ENCODE measurements at places on chromosomes 4 and X.
A peak's percentile ranks its signal among the peaks of the same experiment; 100 is the strongest.

DNA sequence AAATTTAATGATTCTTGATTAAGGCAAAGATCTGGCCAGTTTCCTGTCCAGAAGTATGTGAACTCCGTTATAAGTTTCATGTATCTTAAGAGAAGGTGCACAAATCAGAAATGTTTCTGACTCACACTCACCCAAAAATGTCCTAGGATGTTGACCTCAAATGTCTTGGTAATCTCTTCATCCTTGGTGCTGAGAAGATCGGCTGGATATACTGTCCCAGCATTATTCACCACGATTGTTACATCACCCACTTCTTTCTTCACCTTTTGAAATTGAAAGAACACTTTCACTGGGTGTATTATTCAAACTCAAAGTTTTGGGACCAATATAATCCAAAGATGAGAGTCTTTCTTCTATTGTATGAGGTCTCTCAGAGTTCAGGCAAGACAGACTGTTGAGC is 5.7 kb downstream of the HSD17B13 start:
- no peak for DNase-seq

- peak; percentile 19 for DNase-seq
These were observed 17.8 kb upstream of the PAGE2B start for GRCh38 chrX:55056820-55057674.

DNA sequence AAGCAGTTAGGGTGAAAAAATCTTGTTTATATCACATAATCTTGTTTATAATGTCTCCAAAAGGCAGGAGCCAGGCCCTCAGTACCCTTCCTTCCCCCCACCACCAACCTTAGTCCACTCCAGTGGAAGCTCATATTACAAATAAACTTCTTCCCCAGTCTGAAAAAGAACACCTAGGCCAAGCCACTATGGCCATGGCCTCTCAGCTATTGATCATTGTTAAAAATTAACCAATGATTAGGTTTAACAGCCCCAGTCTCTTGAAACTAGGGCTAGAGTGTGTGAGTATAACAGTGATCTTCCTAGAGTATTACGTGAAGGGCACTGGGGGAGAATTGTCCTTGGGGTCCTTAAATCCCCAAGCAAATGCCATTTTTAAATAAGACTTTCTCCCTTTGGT is 411.9 kb upstream of the EDA2R start:
- DNase-seq: no peak

DNA sequence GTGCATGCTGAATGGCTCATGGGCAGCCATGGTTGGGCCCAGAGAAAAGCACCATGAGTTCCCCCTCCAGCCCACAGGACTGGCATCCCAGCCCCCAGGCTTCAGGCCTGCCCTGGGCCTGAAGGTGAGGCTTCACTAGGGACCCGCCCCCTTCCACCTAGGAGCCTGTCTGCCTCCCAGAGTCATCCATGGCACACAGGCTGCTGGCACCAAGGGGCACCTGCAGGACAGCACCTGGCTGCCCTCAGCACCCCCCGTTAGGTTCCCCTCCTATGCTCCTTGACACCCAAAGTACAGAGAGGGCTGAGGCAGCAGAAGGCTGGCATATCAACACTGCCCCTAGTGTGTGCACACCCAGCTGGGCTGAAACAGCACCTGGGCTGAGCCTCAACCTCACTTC is 566.7 kb upstream of the PCDH7 start:
- no peak for DNase-seq

DNA sequence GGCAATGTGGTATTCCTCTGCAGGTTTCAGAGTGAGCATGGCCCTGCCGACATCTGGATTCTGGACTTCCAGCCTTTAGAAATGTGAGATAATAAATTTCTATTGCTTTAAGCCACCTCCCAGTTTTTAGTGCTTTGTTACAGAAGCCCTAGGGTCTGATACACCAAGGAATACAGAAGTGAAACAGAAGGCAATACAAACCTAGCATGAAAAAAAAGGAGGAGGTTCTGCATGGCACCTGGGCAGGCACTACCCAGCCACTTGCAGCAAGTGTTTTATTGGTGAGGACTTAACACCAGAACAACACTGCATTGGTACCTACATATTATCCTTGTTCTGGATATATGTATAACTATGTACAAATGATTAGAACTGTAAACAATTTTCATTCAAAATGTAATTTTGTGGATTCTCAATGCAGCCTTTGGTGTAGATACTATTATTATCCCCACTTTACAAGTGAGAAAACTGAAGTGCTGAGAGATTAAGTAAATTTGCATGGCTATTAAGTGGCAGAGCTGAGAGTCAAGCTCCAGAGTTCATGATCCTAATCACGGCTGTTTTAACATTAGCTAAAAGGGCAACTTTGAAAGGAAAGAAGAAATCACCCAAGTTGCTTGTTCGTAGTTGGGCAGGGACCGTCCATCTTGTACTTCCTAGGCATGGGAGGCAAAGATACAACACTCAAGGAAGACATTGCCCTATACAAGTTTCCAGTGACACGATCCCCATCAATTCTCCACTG is 71.8 kb downstream of the IL21 start:
- DNase-seq: no peak

DNA sequence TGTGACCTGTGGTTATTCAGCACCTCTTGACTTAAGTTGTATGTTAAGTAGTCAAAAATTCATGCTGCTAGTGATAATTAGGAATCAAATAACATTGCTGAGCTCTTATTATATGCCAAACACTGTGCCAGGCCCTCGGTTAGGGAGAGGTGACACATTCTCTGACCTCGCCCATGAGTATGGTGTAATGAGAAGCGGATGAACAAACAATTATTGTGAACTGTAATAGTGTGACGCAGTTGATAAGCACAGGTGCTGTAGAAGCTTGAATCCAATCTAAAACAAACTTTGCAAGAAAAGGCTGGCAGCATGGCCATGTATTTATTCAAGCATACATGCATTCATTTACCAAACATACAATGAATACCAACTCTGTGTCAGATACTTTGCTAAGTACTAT is 303.5 kb upstream of the HS3ST1 start:
- no peak for DNase-seq

- DNase-seq: peak; percentile 56
These were observed 762 bp downstream of the PIGA start for GRCh38 chrX:15334561-15334960.

DNA sequence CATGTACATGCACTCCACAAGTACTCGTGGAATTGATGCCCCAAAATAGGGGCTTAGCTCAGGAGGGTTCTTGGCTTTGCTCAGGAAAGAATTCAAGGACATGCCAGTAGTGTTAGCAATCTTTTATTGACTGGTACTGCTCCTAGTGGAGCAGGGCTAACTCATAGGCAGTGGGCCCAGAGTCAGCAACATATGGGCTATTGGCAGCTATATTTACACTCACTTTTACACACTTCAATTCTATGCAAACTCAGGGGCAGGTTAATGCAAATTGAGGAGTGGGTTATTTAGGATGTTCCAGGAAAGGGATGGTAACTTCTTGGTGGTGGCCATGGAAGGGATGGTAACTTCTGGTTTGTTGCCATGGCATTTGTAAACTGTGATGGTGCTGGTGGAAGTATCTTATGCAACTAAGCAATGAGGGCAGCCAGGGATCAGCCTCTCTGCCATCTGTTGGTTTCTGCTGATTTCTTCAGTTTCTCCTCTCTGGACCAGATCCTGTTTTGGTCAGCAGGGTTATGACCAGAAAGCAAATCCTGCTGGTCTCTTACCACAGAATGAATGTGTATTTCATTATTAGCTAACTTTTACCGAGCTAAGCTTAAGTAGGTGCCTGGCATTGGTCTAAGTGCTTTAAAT is 69.2 kb upstream of the FAT1 start:
- no peak for DNase-seq

- no peak for DNase-seq
These were observed 24.6 kb upstream of the SORCS2 start for GRCh38 chr4:7167706-7168105.

- DNase-seq: no peak
These were observed 49.6 kb downstream of the LAMP2 start for GRCh38 chrX:120419463-120419862.

- no peak for DNase-seq
These were observed 25.6 kb upstream of the MXD4 start for GRCh38 chr4:2287594-2287915.

GRCh38 chrX:49951524-49952193 is 29.3 kb downstream of the CLCN5 start:
- DNase-seq: no peak

GRCh38 chr4:105633241-105633640 is 75.2 kb downstream of the INTS12 start:
- no peak for DNase-seq

GRCh38 chr4:112053825-112054350 is 91.4 kb upstream of the FAM241A start:
- DNase-seq: no peak

GRCh38 chr4:182085051-182085480 is 158.1 kb upstream of the TENM3 start:
- no peak for DNase-seq

GRCh38 chr4:76306882-76307659 is 538 bp downstream of the STBD1 start:
- peak; percentile 61 for DNase-seq

DNA sequence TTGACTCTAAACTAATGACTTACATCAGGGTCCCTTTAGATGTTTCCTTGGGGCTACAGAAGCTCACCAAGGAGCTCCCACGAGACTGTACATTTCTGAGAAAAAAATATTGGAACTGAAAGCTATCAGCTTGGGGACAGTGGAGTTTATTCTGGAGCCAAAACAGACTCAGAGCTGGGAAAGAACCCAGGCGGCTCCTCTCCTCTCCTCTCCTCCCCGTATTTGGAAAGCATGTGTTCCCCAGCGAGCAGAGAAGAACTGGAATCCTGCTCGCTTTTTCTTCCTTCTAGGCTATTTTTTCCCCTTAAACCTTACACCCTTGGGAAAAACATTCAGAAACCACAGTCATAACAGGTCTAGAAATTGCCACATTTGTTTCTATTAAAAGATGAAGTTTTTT is 4.3 kb upstream of the MAP7D3 start:
- no peak for DNase-seq

DNA sequence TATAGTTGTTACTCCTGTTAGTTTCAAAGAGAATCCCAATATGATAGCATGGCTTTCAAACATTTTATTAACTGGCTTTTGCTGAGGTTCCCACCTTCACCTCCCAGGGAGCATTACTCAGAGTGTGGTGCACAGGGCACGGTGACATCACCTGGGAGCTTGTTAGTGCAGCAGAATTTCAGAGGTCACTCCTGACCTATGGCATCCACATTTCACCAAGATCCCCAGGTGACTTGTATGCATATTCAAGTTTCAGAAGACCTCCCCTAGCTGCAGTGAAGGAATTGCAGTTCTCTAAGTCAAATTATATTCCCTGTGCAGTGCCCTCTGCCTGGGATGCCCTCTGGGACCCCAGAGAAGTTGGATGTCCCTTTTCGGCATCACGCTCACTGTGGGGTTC is 29.7 kb upstream of the LNX1 start:
- no peak for DNase-seq

GRCh38 chr4:52052475-52052780 is 1.3 kb downstream of the SPATA18 start:
- DNase-seq: peak; percentile 68

- peak; percentile 51 for DNase-seq
These were observed 363.1 kb upstream of the HS3ST1 start for GRCh38 chr4:11791797-11792196.

GRCh38 chr4:103664436-103665075 is 55.2 kb downstream of the TACR3 start:
- no peak for DNase-seq

GRCh38 chrX:1411326-1411725 is 19.4 kb upstream of the SLC25A6 start:
- no peak for DNase-seq

- no peak for DNase-seq
These were observed 3.8 kb upstream of the ZIC3 start for GRCh38 chrX:137562096-137562495.

DNA sequence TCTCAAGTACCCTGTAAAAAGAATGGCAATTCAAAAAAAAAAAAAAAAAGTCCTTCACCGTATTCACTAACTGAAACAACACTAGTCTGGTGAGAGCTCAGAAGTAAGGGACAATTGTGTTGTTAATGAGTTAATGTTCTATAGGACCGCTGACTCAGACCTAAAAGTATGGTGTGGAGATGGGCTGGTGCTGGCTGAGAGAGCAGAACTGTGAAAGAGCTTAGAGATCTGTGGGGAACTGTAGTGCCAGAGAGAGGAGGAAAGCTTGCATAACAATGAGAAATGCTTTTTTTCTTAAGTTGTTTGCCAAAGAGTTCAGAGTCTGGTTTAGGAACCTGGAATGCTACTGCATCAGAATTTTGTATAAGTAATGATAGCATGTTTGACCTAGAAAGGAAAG is 65.1 kb downstream of the LHFPL1 start:
- DNase-seq: no peak

DNA sequence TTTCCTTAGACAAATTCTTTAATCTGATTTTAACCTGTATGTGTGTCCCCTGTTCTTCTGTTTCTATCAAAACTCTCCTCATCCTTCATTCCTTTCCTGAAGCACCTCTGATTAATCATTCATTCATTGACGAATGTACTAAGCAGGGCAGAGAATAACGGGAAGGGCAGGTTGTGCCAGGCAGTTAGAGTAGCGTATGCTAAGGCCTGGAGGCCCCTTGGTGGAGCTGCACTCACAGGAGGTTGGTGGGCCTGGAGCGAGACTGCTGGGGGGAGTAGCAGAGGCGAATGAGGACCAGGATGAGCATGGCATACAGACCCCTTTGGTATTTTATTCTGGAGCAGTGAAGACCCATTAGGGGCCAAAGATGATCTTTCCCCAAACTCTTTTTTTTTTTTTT is 22.5 kb downstream of the PTTG2 start:
- DNase-seq: no peak

DNA sequence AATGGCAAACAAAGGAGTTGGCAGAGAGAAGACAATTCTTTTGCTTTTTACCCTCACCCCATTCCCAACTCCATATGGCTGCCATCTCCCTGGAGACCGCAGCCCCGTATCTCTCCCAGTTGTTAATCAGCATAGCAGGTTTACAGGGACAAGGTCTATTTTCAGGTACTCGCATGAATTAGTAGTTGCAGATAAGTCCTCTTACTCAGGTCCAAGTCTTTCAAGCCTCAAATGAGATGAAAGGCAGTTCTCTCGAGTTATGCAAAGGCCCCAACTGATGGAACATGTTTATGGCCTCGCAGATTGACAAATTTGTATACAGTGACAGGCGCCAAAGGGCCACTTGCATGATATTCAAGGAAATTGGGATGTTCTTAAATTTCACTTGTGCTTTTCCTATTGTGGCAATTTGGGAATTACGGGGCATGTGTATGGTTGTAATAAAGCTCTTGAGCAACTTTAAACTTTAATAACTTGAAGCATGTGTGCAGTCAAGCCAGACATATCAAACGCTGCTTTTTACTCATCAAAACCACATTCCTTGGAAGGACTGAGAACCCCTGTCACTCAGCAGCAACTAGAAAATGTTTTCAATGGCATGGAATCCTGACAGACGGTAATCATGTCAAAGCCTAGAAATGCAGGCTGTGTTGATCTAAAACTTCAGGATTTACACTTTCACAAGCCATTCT is 45.1 kb downstream of the KDR start:
- DNase-seq: no peak

Measured in inflammatory macrophage treated with lipopolysaccharide for 4 hours (primary cell).